IMR-90 (cell line): ENCODE measurements at places on chromosomes 2 and 18. TPM values are rescaled to one million over a fixed set of nuclear protein-coding genes. Genes with fewer than 3 reads are reported as not detected.
A peak's percentile ranks its signal among the peaks of the same experiment; 100 is the strongest.

DNA sequence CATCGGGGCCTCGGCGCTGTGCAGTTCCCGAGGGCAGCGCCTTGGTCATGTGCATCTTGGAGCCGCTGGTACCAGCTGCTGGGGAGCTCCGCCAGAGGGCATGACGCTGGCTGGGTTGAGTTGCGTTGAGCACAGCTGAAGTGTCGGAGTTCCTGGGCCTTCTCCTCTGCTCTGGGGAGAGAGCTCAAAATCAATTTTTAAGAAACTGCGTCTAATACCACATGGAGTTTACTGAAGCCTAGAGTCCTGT lies 48.7 kb downstream of the GREB1 start:
- DNase-seq, result no peak

Gene AGXT
- polyA plus RNA-seq, result not detected in 2 replicates

GRCh38 chr2:118641711-118642110 lies 205.7 kb downstream of the EN1 start:
- no peak for DNase-seq

DNA sequence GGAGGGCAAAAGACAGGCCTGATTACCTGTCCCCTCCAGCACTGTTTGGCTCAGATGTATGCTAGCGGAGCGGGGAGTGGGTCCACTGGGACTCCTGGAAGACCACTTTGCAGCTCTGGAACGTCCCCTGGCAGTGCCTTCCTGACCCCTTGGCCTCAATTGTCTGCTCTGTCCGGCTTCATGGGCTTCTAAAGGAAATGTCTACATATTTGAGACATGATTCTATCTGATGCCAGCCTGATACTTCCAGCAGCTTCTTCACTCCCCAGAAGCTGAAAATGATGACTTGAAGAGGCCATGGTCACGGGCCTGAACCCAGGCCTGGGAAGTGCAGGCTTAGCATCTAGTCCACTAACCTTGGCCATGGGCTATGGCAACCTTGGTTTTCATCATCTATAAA lies 112.1 kb downstream of the ACAA2 start:
- DNase-seq, result no peak

DNA sequence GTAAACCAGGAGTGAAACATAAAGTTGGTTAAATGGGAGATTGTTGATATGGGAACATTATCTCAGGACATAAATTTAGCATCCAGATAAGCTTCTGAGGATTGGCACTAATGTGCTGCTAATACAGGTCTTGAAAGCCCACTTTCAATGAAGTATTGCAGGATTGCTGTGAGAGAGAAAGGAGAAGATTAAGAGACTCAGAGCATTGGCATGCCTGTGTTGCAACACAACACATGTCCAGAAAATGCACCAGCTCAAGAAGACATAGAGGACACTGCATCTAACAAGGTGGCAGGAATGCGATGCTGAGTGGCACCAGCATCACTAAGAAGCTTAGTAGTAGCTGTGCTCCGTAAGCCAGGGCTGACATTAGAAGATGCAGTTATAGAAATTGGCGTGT lies 728.9 kb downstream of the SUCLG1 start:
- no peak for DNase-seq

- no peak for DNase-seq
Observed at GRCh38 chr2:19360966-19361321, 2.5 kb upstream of the OSR1 start.

DNA sequence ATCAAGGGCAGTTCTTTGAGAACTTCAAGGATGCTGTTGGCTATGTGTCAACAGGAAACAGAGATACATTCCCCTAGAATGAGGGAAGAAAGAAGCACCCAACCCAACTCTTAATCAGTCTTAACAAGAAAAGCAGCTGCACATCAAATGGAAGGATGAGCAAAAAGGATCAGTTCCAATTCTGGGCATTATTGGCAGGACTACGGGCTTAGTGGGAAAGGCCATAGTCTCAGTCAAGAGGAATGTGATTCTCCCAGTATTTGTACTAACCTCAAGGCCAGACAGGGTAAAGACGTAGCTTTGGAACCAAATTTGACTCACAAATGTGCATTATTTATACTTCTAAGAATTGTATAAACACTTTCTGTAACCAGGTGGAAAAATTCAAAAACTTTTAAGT lies 18.2 kb downstream of the BMP10 start:
- DNase-seq, result peak; percentile 87

GRCh38 chr2:53660886-53661285 lies 106.7 kb upstream of the CHAC2 start:
- DNase-seq, result no peak

- DNase-seq, result peak; percentile 76
Observed at GRCh38 chr2:31270131-31270530, 36.2 kb downstream of the EHD3 start.

- no peak for DNase-seq
Observed at GRCh38 chr2:227500301-227500630, 28.3 kb downstream of the AGFG1 start.

- no peak for DNase-seq
Observed at GRCh38 chr2:241417626-241418025, 61.5 kb downstream of the FARP2 start.

GRCh38 chr2:72901426-72901825 lies 14.2 kb downstream of the SPR start:
- DNase-seq, result no peak

Gene NTSR2
- not detected in 2 replicates for polyA plus RNA-seq

Gene GCG
- not detected in 2 replicates for polyA plus RNA-seq

Gene TM4SF20
- polyA plus RNA-seq, result 0.03 and 0.06 TPM in 2 replicates

DNA sequence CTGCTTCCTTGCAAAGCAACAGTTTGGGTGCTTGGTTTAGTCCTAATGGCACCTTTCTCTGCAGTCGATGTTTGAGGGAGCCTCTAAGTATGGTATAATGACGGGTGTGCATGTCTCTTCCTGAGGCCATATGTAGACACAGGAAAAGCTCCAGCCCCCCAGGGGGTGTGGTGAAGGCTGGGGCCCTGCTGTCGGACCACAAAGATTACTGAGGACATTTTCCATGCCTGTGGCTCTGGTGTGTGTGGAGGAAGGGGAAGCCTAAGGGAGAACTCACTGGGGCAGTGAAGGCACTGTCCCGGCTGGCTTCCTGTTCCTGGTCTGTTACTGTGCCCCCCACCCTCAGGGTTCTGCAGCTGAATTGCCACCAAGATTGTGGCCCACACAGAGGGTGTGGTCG lies 187.1 kb downstream of the FHOD3 start:
- no peak for DNase-seq

Gene KIAA2012
- polyA plus RNA-seq, result 0.04 and 0.09 TPM in 2 replicates

Gene SCG2
- polyA plus RNA-seq, result 0.26 and 0.46 TPM in 2 replicates

DNA sequence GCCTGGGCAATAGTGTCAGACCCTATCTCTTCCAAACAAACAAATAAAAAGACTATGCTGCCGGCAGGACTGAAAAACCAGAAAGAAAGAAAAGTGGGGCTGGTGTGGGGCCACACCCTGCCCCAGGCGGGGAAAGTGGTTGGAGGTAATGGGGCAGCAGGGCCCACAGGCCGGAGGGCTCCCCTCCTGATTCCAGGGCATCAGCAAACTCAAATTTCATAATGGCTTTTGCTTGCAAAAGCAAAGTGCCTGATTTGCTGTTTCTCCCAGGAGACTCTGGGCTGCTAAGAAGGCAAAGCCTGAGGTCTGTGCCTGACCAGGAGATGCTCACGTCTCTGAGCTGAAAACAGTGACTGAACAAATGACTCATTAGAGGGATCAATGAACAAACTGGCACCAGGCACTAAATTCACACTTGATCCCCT lies 121.9 kb downstream of the HDAC4 start:
- DNase-seq, result no peak

DNA sequence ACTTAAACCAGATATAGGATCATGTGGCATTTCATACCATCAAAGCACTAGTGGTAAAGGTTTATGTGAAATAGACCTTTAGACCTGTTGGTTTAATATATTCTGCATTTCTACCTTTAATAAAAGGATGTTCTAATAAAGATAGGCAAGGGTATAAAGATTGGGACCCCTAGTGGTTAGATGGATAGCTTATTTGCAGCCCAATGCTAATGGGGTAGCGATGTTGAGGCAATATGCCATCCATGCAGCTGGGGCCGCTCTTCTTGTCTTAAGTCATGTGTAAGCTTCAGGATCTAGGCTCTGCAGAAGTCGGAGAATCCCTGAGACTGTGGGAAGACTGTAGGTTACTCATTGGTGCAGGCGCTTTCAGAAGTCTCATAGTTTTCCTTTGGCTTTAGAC lies 114.9 kb downstream of the ICOS start:
- DNase-seq, result no peak

- no peak for DNase-seq
Observed at GRCh38 chr2:3739313-3739712, 35.9 kb downstream of the DCDC2C start.

- DNase-seq, result peak; percentile 98
Observed at GRCh38 chr18:3453540-3454364, 3.8 kb downstream of the TGIF1 start.

DNA sequence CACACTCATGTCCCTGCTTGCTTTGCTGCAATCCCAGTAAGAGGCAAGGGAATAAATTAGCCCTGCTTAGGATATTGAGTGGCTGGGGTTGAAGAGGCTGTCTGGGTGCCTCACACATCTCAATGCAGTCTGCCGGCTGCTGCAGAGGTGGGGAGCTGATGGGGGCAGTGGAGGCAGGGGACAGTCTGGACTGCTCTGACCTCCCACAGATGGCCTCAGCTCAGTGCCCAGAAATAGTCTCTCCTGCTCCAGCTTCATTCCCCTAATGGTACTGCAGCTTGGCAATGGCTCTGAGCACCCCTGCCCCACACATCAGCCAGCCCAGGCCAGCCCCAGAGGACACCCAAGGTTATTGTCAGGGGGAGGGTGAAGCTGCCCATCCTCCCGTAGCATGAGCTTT lies 21.5 kb upstream of the TNS1 start:
- DNase-seq, result no peak

Gene DSG1
- not detected in 2 replicates for polyA plus RNA-seq

DNA sequence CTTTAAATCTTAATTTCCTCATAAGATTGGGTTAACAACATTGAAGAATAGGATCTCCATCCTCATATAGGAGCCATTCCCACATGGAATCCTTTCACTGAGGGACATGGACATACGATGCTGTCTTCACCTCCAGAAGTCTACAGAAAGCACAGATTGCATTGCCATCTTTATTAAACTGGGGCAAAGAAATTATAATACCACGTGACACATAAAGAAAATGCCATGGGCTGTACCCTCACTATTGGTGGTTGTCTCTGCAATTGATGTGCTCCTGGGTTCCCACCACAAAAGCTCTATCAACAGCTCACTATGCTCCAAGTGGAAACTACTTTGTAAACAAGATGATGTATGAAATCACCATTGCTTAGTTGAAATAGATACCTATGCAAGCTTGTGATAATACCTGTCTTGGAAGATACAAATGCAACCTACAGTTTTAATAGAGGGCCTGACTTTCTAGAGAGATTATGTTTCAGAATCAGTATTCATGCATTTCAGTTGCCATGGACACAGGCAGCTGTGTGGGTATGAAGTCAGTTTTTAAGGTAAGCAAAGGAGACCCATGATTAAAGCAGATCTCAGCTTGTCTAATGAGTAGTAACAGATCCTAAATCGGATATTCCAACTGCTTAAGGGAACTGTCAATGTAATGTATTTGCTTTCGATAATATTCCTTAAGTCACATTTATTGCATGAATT lies 337.0 kb downstream of the RAD51AP2 start:
- no peak for DNase-seq

GRCh38 chr18:79740521-79741361 lies 57.0 kb upstream of the KCNG2 start:
- DNase-seq, result no peak

GRCh38 chr2:234595829-234596228 lies 98.9 kb upstream of the ARL4C start:
- peak; percentile 97 for DNase-seq

Gene ST6GAL2
- polyA plus RNA-seq, result not detected in 2 replicates
